ENCODE measurements at places on chromosomes 16 and 17.

- DNase-seq = no peak
Measured at GRCh38 chr17:72446525-72447250, 325.9 kb downstream of the SOX9 start.

- no peak for DNase-seq
Measured at GRCh38 chr17:17154981-17155380, 51.2 kb downstream of the PLD6 start.

- no peak for DNase-seq
Measured at GRCh38 chr16:71179569-71179968, 51.0 kb downstream of the HYDIN start.

- DNase-seq = no peak
Measured at GRCh38 chr17:15963670-15964110, 18.8 kb downstream of the ADORA2B start.

DNA sequence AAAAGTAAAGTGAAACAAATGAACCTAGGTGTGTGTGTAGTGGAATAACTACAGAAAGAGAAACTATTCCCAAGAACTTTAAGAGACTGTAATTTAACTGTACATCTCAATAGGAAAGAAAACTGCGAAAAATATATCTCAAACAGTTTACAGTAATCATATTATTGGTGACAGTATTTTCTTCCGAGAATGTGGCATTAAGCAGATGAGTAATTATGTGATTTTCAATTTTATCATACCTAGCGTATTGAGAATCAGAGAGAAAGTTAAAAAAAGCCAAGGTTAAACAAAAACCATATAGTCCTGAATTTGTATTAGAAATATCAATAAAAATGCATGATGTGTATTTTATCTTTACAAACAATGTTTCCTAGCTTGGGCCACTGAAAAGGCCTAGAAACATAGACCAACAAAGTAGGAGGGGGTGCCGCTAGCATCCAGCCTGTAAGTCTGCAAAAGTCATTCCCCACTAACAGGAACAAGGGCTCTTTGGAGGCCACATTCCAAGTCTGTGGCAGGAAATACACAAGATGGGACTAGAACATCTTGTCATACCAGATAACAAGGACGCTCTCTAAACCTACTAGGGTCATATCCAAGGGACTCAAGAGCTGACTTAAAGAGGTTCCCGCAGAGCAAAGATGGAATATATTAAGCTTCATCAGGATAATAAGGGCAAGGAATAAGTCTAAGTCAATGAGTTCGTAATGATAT lies 20.5 kb downstream of the RNF157 start:
- DNase-seq = no peak

GRCh38 chr16:65905331-65905730 lies 461.2 kb upstream of the CDH5 start:
- no peak for DNase-seq

DNA sequence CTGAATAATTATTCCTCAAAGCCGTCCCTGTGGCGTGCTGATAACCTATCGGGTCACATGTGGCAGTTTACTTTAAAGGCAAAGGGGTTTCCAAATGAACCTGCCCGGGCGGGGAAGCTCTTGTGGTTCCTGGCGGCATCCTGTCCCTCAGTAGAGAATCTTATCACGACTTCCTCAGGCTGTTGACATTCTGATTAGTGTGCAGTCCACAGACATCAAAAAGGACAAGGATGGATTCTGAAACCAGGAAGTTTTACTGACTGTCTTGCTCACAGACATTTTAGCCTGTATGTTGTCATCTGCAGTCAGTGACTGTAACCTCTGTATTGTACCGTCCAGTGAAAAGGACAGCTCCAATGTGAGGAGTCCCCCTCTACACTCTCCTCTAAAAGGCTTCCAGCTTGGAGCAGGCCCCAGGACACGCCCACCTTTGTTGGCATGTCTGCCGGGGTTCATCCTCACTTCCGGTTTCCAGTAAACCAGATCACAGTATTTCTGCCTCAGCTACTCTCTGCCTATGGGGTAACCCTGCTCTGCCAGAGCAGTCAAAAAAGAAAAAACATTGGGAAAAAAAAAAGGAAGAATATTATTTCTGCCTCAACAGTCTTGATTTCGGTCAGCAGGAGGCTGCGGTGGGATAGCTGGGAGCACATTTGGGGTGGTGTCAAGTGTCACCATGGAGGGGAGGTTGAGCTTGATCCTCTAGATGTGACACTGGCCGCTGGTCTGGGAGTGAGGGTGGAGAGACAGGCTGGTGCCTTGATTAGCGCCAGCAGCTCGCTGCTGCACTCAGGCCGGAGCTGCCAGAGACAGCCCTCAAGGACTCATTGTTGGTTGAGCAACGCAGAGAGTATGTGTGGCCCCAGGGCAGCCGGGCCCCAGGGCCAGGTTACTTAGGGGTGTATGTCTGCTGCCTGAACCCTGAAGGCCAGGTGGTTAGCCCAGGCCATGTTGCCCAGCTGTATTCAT lies 89.0 kb upstream of the DNAH17 start:
- peak; percentile 44 for DNase-seq

- no peak for DNase-seq
Measured at GRCh38 chr17:59527931-59528330, 37.5 kb upstream of the DHX40 start.

DNA sequence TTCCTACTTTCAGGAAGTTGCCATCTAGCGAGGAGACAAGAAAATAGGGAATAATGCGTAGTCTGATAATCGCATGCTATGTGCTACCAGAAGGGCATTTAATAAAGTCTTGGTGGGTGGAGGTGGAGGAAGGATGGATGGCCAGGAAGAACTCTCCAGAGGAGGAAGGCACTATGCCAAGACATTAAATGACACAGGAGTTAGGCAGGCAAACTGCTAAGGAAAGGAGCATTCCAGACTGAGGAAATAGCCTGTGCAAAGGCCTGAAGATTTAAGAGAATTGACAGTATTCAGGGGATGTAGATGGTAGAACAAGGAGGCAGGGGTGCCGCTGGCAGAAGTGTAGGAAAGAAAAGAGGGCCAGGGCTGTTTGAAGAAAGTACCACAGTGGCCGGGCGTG lies 19.3 kb upstream of the ARHGAP44 start:
- DNase-seq = no peak

- no peak for DNase-seq
Measured at GRCh38 chr16:4706871-4707270, 13.5 kb downstream of the NUDT16L1 start.

- DNase-seq = no peak
Measured at GRCh38 chr17:80365983-80366382, 49.0 kb upstream of the ENDOV start.

DNA sequence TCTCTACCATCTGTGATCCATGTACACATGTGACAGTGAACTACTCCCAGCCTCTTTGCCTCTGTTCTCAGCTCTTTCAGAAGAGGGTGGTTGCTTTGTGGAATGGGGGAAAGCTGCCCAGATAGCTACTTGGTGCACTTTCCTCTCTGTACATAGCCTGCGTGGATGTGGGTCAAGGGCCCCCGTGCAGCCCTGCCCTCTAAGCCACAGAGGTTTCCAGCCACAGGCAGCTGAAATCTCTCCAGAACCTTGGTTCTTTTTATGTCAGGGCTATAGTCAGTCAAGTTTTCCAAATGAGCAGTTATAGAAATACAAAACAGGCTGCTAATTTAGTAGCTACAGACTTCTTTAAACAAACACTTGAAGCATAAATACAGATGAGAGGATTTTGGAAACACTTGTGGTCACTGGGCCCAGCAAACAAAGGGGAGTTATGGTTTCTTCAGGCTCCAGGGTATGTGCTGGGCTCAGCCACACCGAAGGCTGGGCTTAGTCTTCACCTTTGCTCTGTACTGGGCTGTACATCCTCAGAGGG lies 199.7 kb upstream of the ASIC2 start:
- DNase-seq = no peak

GRCh38 chr16:82852388-82853008 lies 225.7 kb downstream of the CDH13 start:
- DNase-seq = no peak

GRCh38 chr16:27634779-27635178 lies 84.8 kb downstream of the KATNIP start:
- DNase-seq = no peak

- DNase-seq = no peak
Measured at GRCh38 chr16:2058872-2059271, 11.1 kb downstream of the TSC2 start.

GRCh38 chr16:86297866-86298757 lies 212.2 kb upstream of the FOXF1 start:
- no peak for DNase-seq

DNA sequence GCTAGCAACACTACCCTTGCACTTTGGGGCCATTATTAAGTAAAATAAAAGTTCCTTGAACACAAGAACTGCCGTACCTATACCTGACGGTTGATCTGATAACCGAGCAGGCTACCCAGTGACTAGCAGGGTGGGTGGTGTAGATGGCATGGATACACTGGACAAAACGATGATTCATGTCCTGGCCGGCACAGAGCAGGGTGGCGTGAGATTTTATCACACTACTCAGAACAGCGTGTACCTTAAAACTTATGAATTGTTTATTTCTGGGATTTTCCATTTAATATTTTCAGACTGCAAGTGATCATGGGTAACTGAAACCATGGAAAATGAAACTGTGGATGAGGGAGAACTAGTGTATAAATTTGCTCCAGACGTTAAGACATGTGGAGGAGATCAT lies 41.0 kb upstream of the MSI2 start:
- DNase-seq = no peak

GRCh38 chr16:82229800-82230619 lies 60.0 kb upstream of the MPHOSPH6 start:
- peak; percentile 29 for DNase-seq

DNA sequence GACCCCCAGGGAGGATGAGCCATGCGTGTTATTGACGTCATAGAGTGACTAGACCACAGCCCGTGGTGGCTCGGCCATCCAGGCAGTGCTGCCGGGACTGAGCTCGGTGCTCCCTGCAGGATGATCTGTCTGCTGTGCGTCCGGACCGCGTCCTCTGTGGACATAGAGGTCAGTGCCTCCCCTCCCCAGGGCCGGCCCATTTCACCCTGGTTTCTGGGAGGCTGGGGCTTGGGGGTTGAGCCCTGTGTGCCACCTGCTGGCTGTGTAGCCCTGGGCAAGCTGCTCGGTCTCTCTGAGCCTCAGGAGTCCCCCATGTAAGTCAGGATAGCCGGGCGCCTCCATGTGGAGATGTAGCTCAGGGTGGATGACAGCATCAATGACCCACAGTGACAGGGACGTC lies 8.3 kb downstream of the TSC2 start:
- DNase-seq = no peak

DNA sequence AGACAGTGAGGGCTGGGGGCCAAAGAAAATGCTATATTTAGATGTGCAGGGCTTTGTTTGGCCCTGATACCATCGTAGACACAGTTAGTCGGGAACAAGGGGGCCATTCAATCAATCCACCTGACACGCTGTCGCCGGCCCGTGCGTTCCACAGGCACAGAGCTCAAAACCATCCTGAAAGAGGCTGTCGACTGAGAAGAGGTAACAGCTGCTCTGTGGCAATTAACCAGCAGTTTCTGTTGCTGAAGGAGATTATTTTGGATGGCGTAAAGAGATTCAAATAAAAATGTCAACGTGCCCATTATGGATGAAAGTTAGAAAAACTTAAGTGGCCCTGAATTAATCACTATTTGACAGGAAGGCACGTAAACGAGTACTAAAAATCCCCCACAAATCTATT lies 276.2 kb upstream of the IRX5 start:
- no peak for DNase-seq

DNA sequence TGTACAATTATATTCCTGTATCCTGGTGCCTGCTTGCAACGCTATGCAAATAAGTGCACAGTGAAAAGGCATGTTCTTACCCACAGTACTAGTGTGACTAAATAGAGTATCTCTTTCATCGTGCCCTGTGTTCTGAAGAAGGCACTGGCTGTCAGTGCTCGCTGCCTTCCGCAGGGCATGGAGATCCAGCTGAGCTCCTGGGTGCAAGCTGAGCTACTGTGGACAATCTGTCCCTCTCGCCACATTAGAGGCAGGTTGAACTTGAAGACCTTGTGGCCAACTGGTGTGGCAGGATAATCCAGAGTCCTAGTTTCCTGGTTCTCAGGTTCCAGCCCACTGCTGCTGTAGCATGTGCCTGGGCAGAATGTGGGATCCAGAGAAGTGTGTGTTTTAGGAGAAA lies 1.9 kb upstream of the ST6GALNAC1 start:
- DNase-seq = no peak

GRCh38 chr17:17569691-17570090 lies 21.8 kb downstream of the PEMT start:
- DNase-seq = no peak

DNA sequence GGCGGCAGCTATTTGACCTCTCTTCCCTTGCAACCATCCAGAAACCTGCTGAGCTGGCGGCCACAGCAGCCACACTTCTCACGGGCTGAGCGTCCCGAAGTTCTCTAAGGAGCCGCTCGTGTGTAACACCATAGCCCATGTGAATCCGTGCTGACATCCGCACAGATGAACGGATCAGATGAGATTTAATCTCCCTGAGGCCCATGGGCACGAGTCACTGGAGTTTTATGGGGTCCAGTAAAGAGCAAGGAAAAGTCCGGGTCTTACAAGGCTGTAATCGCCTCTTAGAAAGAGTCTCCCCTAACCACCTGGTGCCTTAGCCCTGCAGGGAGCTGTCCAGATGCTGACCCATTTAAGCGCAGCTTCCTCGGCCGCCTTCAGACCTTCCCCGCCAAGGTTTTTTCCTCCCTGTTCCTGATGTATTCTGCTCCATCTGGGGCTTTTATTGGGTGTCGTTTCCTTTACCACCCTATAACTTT lies 5.5 kb upstream of the CACNG5 start:
- DNase-seq = peak; percentile 6

- DNase-seq = no peak
Measured at GRCh38 chr16:59886021-59886420, 1151.9 kb upstream of the GOT2 start.

DNA sequence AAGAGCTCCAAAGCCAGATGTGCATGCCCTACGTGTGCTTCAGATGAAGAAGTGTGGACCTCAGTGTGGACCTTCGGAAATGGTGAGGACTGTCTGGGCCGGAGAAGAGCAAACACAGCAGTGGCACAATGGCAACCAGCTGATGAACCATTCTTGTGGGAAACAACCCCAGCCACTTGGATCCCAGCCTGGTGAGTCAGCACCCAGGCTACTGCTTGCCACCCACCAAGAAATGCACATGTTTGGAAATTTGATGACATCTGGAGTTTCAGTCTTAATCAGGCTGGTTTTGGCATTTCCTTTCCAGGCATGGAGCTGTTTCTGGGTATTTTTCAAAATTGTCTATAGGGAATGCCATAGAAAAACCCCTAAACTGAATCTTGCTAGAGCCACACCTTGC lies 42.7 kb downstream of the DYNLRB2 start:
- peak; percentile 57 for DNase-seq

DNA sequence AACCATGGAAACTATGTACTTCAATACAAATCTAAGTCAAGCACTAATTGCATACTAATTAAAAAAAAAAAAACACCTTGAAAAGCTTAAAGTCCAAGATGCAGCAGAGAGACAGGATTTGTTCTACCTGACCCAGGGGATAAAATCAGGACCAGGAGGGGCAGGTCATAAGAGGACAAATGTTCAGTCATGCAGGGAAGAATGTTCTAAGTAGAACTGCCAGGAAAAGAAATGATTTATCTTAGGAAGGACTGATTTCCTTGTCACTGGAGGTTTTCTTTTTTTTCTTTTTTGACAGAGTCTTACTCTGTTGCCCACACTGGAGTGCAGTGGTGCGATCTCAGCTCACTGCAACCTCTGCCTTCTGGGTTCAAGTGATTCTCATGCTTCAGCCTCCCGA lies 9.1 kb upstream of the GHDC start:
- DNase-seq = no peak
